ENCODE measurements at places on chromosomes 11 and 22.

- no peaks in the 10 kb centered on the region for H3K36me3 ChIP-seq
- no peak for DNase-seq
- no peak overlapping the region for H3K4me3 ChIP-seq
- H3K27ac ChIP-seq, result no peak overlapping the region
- no peaks in the 10 kb centered on the region for H3K27me3 ChIP-seq
Measured at GRCh38 chr22:20940186-20940651, 23.0 kb downstream of the CRKL start.

GRCh38 chr11:35714882-35715627 lies 52.5 kb downstream of the TRIM44 start:
- no peak overlapping the region for H3K27ac ChIP-seq
- no peaks in the 10 kb centered on the region for H3K27me3 ChIP-seq
- H3K36me3 ChIP-seq, result no peaks in the 10 kb centered on the region
- DNase-seq, result no peak
- no peaks in the 10 kb centered on the region for H3K4me1 ChIP-seq
- H3K4me3 ChIP-seq, result no peak overlapping the region

DNA sequence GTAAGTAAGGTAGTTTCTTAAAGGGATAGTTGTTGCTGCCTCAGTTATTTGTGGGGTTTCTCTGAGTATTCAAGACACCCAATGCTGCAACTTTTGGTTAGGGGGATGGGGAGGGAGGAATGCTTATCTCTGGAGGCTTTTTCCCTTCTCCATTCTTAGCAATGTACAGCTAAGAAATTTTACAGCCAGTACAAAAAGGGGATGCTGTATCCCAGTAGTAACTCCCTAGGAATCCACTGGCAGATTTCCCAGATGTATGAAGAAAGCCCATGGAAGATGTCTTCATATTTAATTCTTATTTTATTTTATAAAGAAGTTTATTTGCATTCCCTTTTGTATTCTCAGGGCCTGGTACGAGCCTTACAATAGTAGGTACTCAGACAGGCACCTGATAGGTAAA lies 154.8 kb downstream of the ENTHD1 start:
- H3K4me3 ChIP-seq, result no peak overlapping the region
- DNase-seq, result no peak
- no peaks in the 10 kb centered on the region for H3K27me3 ChIP-seq
- H3K27ac ChIP-seq, result no peak overlapping the region
- no peaks in the 10 kb centered on the region for H3K4me1 ChIP-seq
- no peaks in the 10 kb centered on the region for H3K36me3 ChIP-seq

GRCh38 chr22:50477923-50478322 lies 3.1 kb upstream of the SBF1 start:
- H3K36me3 ChIP-seq, result no peaks in the 10 kb centered on the region
- peaks cover 18% of the 10 kb centered on the region for H3K27me3 ChIP-seq
- no peak overlapping the region for H3K4me3 ChIP-seq
- H3K4me1 ChIP-seq, result peaks cover 36% of the 10 kb centered on the region
- no peak overlapping the region for H3K27ac ChIP-seq

DNA sequence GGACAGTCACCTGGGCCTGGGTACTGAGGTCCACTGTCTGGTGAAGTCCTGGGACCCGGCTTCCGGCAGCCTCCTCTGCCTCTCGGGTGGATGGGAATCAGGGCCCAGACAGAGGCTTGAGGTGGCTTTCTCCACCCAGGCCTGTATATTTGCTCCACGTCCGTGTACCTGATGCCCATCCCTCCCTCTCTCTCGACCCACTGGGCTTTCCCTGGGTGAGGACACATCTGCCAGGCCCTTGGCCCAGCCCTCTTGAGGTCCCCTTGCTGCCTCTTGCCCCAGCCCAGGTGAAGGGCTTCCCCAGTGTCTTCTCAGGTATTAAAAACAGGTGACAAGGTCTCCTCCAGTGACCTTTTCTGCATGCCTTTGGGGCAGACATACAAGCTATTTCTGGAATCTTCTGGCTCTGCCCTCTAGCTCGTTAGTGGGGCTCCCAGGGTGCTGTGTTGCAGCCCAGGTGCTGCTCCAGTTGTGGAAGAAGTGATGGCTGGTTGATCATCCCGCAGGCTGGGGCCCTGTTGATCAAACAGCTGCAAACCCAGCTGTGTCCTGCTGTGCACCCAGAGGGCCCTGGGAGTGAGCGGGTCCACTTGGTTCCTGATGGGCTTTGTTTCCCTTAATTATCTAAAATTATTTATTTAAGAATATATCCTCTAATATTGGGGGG lies 25.5 kb upstream of the ACR start:
- no peaks in the 10 kb centered on the region for H3K27me3 ChIP-seq
- H3K4me1 ChIP-seq, result no peaks in the 10 kb centered on the region
- H3K36me3 ChIP-seq, result no peaks in the 10 kb centered on the region
- DNase-seq, result no peak
- no peak overlapping the region for H3K4me3 ChIP-seq

DNA sequence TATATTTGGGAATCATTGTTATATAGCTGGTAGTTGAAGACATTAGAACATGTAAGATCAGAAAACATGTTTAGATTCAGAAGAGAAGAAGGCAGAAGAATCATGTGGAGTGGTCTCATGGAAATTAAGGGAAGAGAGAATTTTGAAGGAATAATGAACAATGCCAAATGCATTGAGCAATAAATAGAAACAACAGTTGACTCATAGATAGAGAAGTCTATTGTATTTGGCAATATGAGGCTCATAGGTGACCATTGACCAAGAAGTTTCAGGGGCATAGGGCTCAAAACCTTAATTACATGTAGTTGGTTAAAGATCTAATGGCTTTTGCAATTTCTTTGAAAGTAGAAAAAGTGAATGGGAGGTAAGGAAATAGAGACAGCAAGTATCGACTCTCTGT lies 123.9 kb downstream of the PAX6 start:
- no peaks in the 10 kb centered on the region for H3K27me3 ChIP-seq
- DNase-seq, result no peak
- no peaks in the 10 kb centered on the region for H3K4me1 ChIP-seq

- H3K36me3 ChIP-seq, result no peaks in the 10 kb centered on the region
- no peaks in the 10 kb centered on the region for H3K27me3 ChIP-seq
- H3K4me1 ChIP-seq, result peaks cover 44% of the 10 kb centered on the region
- peak overlapping the region; percentile 100 for H3K27ac ChIP-seq
Measured at GRCh38 chr11:6315811-6316425, 4.4 kb downstream of the CAVIN3 start.

DNA sequence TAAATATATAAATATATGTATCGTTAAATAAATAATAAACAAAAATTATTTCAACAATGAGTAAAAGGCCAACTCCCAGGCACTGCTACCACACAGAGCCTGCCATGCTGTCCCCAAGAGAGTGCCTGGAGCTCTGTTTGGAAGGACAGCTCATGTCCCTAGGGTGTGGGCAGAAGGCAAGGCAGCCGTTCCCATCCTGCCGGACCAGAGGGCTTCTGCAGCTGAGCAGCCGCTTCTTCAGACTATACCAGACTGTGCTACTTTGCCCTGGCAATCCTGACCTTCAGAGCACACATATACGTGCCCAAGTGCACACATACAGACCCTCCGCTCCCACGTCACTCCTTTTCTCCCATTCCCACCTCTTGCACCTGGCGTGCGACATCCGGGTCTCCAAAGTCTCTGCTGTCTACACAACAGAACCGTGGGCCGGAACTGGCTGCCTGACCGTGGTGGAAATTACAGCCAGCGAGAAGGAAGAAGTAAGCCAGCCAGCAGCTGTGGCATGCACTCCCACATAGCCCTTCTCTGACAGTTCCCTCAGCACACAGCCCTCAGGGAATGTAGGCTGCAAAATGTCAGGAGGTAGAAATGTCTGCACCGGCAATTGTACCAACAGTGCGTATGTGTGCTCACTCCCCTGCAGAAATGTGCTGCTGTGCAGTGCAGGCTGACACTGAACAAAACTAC lies 24.0 kb downstream of the PAX6 start:
- no peak for DNase-seq
- no peak overlapping the region for H3K27ac ChIP-seq
- no peaks in the 10 kb centered on the region for H3K27me3 ChIP-seq

- H3K4me1 ChIP-seq, result no peaks in the 10 kb centered on the region
- no peaks in the 10 kb centered on the region for H3K27me3 ChIP-seq
- DNase-seq, result no peak
- H3K36me3 ChIP-seq, result no peaks in the 10 kb centered on the region
- H3K27ac ChIP-seq, result no peak overlapping the region
Measured at GRCh38 chr11:133992121-133992520, 35.4 kb upstream of the IGSF9B start.

DNA sequence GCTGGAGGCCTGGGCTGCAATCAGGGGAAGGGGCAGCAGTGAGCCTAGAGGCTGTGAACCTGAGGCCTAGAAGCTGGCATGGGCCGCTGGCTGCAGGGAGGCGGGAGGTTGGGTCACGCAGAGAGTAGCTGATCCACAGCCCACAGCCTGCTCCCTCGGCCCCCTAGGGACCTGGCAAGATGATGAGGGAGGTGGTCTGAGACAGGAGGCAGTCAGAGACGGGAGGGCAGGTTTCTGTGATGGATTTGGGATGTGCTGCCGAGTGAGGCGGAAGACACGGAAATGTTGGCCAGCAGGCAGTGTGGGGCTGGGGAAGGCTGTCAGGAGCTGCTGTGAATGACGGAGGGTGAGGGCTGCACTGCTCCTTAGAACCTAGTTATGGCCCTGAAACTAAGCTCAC lies 22.7 kb downstream of the LRFN4 start:
- H3K36me3 ChIP-seq, result no peaks in the 10 kb centered on the region
- no peak for DNase-seq
- H3K4me3 ChIP-seq, result no peak overlapping the region
- peaks cover 46% of the 10 kb centered on the region for H3K4me1 ChIP-seq
- no peaks in the 10 kb centered on the region for H3K27me3 ChIP-seq

DNA sequence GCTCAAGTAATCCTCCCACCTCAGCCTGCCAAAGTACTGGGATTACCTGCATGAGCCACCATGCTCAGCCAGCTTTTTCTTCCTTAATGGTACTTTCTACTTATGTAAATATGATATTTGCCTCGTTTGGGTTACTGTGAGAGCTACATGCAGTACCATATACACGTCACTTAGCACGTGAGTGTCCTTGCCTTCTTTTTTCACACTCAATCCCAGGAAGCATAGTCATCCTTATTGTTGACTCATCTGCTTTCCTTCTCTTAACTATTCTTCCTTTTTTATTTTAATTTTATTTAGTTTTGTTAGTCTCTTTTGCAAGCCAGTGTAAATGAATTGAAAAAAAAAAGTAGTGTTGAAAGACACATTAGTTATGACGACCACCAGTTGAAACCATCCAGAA lies 205.9 kb downstream of the HIPK3 start:
- DNase-seq, result no peak
- no peak overlapping the region for H3K4me3 ChIP-seq
- no peaks in the 10 kb centered on the region for H3K27me3 ChIP-seq
- H3K36me3 ChIP-seq, result no peaks in the 10 kb centered on the region
- H3K27ac ChIP-seq, result no peak overlapping the region

- H3K36me3 ChIP-seq, result no peaks in the 10 kb centered on the region
- DNase-seq, result no peak
- H3K4me1 ChIP-seq, result peaks cover 5% of the 10 kb centered on the region
- no peak overlapping the region for H3K4me3 ChIP-seq
Measured at GRCh38 chr11:47383071-47383470, 4.7 kb upstream of the SPI1 start.

DNA sequence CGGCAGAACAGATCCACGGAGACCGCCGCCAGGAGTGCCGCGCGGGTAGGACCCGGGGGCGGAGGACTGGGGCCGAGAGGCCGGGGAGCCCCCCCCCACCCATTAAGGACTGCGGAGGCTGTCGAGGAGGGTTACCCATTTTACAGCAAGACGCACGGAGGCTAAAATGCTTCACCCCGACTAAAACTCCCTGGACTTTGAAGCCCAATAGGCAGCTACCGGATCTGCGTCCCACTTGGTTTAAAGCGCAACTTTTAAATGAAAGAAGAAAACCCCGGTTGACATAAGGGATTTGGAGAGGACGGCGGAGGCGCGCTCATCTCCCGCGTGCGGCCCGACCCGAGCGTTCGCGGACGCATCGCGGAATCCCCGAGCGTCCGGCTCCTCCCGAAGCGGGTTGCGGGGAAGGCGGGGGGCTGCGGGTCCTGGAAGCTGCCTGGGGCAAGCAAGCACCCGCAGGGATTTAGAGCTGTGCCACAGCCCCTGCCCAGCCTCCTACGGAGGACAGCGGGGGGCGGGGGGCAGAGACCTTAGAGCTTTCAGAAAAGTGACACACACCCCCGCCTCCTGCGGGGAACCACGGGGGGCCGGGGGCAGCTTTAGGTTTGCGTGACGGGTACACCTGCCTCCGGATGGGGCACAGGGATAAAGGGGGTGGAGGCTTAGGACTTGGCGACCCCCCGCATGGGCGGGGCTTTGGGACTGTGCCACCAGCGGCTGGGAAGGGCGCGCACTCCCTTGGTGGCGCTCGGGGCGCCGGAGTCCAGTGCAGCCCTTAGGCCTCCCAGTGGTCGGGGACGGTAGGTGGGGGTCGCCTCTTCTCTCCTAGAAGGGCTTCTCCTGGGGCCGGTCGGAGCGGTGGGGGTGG lies 760 bp upstream of the CELSR1 start:
- H3K36me3 ChIP-seq, result no peaks in the 10 kb centered on the region
- H3K4me3 ChIP-seq, result peak overlapping the region; percentile 52
- H3K4me1 ChIP-seq, result peaks cover 33% of the 10 kb centered on the region
- no peak for DNase-seq
- H3K27me3 ChIP-seq, result no peaks in the 10 kb centered on the region

DNA sequence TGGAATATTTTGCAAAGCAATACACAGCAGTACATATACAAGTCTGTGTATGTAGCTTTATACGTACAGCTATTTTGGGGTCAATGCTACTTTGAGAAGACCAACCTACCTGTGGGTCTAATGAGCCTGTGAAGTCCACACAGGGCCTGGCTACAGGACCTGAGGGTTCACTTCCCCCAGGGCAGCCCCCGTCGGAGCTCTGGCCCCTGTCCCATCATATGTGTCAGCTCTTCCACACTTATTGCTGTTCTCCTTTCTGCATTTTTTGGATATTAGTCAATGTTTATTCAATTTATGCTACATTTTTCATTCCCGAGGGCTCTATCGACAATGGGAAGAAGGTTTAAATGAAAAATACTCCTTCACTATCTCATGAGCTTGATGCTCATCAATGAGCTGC lies 1473.6 kb downstream of the BRD1 start:
- H3K36me3 ChIP-seq, result no peaks in the 10 kb centered on the region
- H3K27me3 ChIP-seq, result no peaks in the 10 kb centered on the region
- DNase-seq, result no peak
- no peak overlapping the region for H3K4me3 ChIP-seq
- no peaks in the 10 kb centered on the region for H3K4me1 ChIP-seq

- no peak for DNase-seq
- H3K36me3 ChIP-seq, result peaks cover 22% of the 10 kb centered on the region
- H3K4me3 ChIP-seq, result no peak overlapping the region
Measured at GRCh38 chr11:66847461-66848232, 4.4 kb downstream of the RCE1 start.

Measured in vagina (tissue), 2 donors.